ENCODE measurements at places on chromosomes 5 and 9. TPM values are rescaled to one million over a fixed set of nuclear protein-coding genes. Genes with fewer than 3 reads are reported as not detected.
A peak's percentile ranks its signal among the peaks of the same experiment; 100 is the strongest.

LCN9 gene
- total RNA-seq = not detected

IRX2 gene
- total RNA-seq = 1.3 TPM

NDUFB6 gene
- 7.5 TPM for total RNA-seq

TCF7 gene
- total RNA-seq = 6.3 TPM

PCDHB4 gene
- 1.6 TPM for total RNA-seq

RETREG1 gene
- total RNA-seq = 11.9 TPM

ECSCR gene
- total RNA-seq = 2.6 TPM

SLCO6A1 gene
- not detected for total RNA-seq

CDH6 gene
- 0.78 TPM for total RNA-seq

COL27A1 gene
- 58.0 TPM for total RNA-seq

FCN2 gene
- not detected for total RNA-seq

TAF11L10 gene
- total RNA-seq = not detected

RASEF gene
- total RNA-seq = 59.7 TPM

PLAC8L1 gene
- not detected for total RNA-seq

DNA sequence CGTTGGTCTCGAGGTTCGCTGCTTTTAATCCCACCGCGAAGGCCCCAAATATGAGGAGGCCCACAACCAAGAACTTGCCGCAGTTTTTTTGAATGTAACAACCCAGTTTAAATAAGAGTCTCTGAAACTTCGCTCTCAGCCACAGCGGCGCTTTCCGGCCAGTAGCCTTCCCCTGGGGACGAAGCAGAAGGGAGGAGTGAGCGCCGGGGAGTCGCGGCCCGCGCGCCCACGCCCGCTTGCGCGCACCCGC, 10.4 kb downstream of the PTCH1 start:
- peak overlapping the region; percentile 33 for H3K4me3 ChIP-seq
- H3K36me3 ChIP-seq = no peaks in the 10 kb centered on the region
- no peaks in the 10 kb centered on the region for H3K27me3 ChIP-seq
- H3K27ac ChIP-seq = peak overlapping the region; percentile 91

DNA sequence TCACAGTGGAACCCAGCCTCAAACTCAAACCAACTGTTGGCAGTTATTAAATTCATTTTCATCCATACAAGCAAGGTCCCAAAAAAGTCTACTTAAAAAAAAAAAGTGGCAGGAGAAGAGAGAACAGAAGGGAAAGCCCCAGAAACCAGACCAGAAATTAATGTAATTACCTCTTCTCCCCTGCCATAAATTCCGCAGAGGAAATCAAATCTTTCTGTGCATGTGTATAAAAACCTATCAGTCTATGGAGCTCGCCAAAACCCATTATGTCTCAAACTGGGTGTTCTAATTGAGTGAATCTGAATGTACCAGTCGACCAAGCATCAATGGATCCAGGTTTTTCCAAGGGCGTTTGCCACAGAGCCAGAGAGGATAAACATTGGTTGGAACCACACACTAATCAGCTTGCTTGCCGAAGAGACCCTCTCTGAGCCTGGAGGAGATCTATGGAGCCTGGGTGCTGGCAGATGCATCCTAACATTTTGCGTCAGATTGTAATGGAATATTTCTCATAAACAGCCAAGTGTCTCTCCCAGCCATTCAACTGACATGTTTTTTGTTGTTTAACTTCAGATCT, 7.9 kb upstream of the HAND1 start:
- H3K27ac ChIP-seq = no peak overlapping the region
- H3K4me3 ChIP-seq = no peak overlapping the region
- H3K36me3 ChIP-seq = no peaks in the 10 kb centered on the region

- H3K27ac ChIP-seq = no peak overlapping the region
- H3K27me3 ChIP-seq = no peaks in the 10 kb centered on the region
- DNase-seq = no peak
- no peaks in the 10 kb centered on the region for H3K4me1 ChIP-seq
Observed at GRCh38 chr5:163585206-163585605, 79.8 kb downstream of the MAT2B start.

GRCh38 chr5:40614466-40614865, 65.2 kb upstream of the PTGER4 start:
- H3K4me1 ChIP-seq = no peaks in the 10 kb centered on the region
- DNase-seq = no peak
- H3K27ac ChIP-seq = no peak overlapping the region
- H3K4me3 ChIP-seq = no peak overlapping the region

- H3K4me3 ChIP-seq = no peak overlapping the region
- H3K36me3 ChIP-seq = no peaks in the 10 kb centered on the region
- DNase-seq = peak; percentile 47
- H3K4me1 ChIP-seq = no peaks in the 10 kb centered on the region
- no peaks in the 10 kb centered on the region for H3K27me3 ChIP-seq
Observed at GRCh38 chr9:90964101-90965020, 162.7 kb downstream of the SYK start.

DNA sequence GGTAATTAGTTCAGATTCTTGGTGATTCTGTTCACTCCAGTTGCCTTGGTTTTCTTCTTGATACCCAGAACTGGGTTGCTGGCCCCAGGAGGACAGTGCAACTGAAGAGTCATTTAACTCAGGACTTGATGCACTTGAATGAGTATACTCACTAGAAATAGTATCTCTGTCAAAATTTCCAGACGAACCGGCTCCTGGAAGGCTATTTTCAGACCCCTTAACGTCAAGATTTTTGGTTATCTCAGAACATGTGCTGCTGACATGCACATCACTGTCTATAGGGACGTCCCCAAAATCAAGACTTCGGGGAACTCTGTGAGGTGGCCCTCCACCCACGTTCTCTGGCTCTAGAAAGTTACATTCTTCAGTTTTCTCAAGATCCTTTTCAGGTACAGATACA, 56.7 kb upstream of the PCA3 start:
- H3K27ac ChIP-seq = no peak overlapping the region
- no peak overlapping the region for H3K4me3 ChIP-seq
- no peaks in the 10 kb centered on the region for H3K36me3 ChIP-seq
- no peaks in the 10 kb centered on the region for H3K4me1 ChIP-seq
- H3K27me3 ChIP-seq = no peaks in the 10 kb centered on the region

- no peak overlapping the region for H3K27ac ChIP-seq
- no peak for DNase-seq
- no peaks in the 10 kb centered on the region for H3K27me3 ChIP-seq
- no peaks in the 10 kb centered on the region for H3K4me1 ChIP-seq
- no peak overlapping the region for H3K4me3 ChIP-seq
- no peaks in the 10 kb centered on the region for H3K36me3 ChIP-seq
Observed at GRCh38 chr5:125137535-125137934, 391.1 kb upstream of the ZNF608 start.

DNA sequence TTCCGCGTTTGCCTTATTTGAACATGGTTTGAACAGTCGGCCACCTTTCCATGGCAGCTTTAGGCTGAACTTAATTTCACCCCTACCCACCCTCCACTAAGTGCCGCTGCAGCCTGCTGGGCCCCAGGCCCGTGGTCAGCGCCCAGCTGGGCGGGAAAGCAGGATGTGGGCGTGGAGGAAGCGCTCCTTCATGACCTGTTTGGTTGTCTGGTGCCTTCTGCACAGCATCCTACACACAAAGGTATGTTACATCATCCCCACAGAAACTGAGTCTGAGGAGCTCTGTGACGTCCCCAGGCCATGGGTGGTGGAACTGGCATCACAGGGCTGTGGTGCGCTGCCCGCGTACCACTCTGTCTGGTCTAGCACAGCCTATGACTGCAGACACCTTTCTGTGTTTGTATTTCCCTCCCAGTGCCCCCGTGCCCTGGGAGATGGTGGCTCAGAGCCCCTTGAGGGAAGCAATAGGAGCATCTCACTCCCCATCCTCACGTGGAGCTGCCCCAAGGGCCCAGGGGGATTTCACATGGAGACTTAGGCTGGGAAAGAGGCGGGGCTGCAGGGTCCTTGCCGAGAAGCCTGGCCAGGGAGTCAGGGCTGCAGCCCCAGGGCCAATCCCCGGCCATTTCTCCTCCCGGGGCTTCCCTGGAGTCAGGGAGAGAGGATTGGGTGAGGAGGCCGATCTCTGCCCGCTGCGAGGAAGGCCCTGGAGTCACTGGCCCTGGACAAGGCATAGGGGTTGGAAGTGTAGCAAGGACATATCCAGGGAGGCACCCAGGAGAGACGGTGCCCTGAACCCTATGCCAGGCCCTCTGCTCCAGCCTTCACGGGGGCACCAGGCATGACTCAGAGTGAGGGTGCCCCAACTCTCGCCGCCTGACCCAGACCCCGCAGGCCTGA, 37.5 kb upstream of the SUSD3 start:
- DNase-seq = no peak
- H3K36me3 ChIP-seq = no peaks in the 10 kb centered on the region

- no peaks in the 10 kb centered on the region for H3K36me3 ChIP-seq
- no peak for DNase-seq
- no peaks in the 10 kb centered on the region for H3K27me3 ChIP-seq
Observed at GRCh38 chr9:14987858-14988257, 77.6 kb upstream of the FREM1 start.

DNA sequence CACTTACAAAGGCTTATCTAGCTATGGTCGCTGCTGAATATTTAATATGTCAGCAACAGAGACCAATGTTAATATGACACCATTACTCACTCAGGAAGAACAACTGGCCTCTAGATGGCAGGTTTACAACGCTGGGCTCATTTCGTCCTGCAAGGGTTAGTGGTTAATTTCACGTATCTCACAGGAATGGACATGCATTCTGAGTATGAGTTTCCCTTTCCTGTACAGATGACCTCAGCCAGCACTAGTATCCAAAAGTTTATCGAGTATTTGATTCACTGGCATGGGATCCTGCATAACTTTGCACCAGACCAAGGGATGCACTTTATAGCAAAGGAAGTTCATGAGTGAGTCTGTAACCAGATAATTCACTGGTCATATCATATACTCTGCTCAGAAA, 8.7 kb upstream of the TRPC7 start:
- H3K27me3 ChIP-seq = no peaks in the 10 kb centered on the region
- no peaks in the 10 kb centered on the region for H3K36me3 ChIP-seq
- DNase-seq = no peak

DNA sequence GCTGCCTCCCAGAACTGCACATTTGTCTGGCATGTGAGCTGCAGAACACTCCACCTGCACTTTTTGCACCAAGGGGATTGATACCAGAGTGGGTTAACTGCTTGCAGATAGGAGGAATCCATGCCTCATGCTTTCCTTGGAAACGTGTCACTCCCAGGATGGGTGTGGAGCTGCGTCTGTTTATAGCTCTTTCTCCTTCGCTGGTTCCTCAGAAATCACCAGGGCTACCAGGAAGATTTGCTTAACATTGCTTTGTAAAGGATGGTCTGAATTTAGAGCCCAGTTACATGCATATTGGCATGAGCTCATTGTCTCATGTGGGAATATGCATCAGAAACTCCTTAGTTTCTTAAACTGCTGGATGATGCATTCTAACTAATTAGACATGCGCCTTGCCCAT, 234.6 kb downstream of the GADD45G start:
- H3K4me1 ChIP-seq = peaks cover 7% of the 10 kb centered on the region
- no peaks in the 10 kb centered on the region for H3K27me3 ChIP-seq
- H3K4me3 ChIP-seq = no peak overlapping the region
- DNase-seq = no peak
- no peak overlapping the region for H3K27ac ChIP-seq

DNA sequence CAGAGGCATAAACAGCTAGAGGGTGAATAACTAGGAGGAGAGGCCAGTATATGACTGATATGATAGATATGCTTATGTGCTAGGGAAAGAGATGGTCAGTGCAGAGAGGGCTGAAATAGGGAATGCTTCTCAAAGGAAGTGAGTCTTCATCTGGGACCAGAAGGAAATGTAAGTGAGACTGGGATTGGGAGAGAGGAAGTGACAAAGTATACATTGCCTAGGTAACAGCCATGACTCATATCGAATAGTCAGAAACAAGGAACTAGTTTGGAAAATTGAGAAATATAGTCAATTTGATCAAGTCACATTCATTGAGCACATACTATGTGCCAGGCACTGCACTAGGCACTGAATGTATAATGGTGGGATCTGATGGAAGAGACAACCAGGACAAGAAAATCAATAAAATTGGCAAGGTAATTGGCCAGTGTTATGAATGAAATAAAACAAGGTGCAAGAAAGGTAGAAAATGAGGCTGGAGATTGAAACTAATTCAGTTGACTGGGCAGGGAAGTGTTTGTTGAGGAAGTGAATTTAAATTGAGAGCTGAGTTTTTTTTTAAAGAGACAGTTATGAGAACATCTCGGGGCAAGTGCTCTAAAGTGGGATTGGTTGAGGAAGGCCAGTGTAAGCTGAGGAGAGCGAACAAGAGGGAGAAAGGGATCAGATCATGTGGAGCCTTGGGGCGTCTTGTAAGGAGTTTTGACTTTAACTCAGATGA, 4.3 kb downstream of the ERAP2 start:
- H3K4me1 ChIP-seq = peaks cover 11% of the 10 kb centered on the region
- no peaks in the 10 kb centered on the region for H3K27me3 ChIP-seq
- no peak overlapping the region for H3K4me3 ChIP-seq
- H3K27ac ChIP-seq = no peak overlapping the region

DNA sequence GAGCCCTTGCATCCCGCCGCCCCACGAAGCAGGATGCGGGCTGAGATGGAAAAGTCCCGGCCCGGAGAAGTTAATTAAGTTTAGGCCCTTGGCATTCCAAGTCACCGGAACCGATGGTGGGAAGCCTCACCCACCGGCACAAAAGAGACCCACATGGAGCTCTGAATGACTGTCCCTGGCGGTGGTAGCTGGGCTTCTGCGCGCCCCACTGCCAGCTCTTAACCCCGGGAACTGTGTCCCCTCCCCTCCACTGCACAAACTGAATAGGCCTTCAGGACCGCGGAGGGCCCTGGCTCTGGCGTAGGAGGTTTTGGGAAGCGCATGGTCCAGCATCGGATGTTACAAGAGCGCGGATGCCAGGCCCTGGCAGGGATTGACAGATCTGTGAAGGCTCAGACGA, 291.1 kb upstream of the TUT7 start:
- no peaks in the 10 kb centered on the region for H3K27me3 ChIP-seq
- no peak overlapping the region for H3K27ac ChIP-seq
- no peaks in the 10 kb centered on the region for H3K36me3 ChIP-seq
- H3K4me1 ChIP-seq = peaks cover 2% of the 10 kb centered on the region
- no peak overlapping the region for H3K4me3 ChIP-seq
- DNase-seq = no peak

- H3K4me1 ChIP-seq = no peaks in the 10 kb centered on the region
- no peak overlapping the region for H3K4me3 ChIP-seq
- H3K27me3 ChIP-seq = no peaks in the 10 kb centered on the region
- no peak for DNase-seq
- H3K27ac ChIP-seq = no peak overlapping the region
- no peaks in the 10 kb centered on the region for H3K36me3 ChIP-seq
Observed at GRCh38 chr5:175737481-175737880, 79.6 kb downstream of the HRH2 start.
